ENCODE measurements at places on chromosomes 11 and 22. TPM values are rescaled to one million over a fixed set of nuclear protein-coding genes. Genes with fewer than 3 reads are reported as not detected.
A peak's percentile ranks its signal among the peaks of the same experiment; 100 is the strongest.

- DNase-seq: no peak
These were observed 259.2 kb upstream of the SORL1-AS1 start for GRCh38 chr11:121711939-121712338.

- peak; percentile 90 for DNase-seq
These were observed 77.4 kb upstream of the WNT7B start for GRCh38 chr22:46054091-46055073.

DNA sequence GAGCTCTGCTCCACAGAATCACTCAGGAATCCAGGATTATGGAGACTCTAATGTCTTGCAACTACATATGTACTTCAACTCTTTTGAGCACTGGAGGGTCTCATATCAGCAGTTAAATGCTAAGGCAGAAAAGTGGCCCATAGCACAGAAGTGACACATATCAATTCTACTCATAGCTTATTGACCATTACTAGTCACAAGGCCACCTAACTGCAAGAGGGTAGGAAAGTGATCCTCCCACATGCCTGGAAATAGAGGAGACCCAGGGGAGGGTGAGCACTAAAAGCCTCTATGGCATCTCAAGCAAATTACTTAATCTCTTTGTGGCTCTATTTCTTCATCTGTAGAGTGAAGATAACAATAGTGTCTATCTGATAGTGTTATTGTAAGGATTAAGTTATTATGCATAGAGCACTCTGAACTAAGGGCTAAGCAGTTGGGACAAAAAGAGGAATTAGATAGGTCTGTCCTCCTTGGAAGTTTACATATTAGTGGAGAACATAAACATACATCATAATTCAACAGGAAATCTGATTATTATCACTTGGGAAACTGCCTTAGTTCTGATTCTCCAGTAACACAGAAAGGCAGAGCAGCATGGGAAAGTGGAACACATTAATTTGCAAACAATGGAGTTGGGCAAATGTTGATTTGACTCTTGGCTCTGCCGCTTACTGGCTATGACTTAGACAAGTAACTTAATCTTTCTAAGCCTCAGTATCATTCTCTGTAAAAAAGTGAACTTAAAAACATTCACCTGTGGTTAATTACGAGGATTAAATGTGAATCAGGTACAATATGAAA is 25.1 kb upstream of the USP47 start:
- no peak for DNase-seq

The CCDC73 gene
- not detected for total RNA-seq

The ANKRD42 gene
- total RNA-seq: 9.2 TPM

DNA sequence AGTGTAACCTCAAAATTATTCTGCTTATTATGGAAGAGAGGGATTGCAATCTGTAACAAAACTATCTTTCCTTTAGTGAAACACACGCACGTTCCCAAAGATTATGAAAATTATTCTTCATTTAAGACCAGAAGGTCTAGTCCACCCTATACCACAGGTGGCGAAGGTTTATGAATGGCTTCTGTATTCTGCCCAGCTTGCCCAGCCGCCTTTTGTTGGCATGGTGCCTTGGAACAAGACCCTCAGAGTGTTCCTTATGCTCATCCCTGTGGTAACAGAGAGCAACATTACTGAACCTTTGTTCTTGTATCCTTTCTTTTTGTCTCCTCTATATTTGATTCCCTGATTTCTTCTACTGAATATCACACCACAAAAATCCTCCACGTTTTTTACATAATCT is 116.4 kb downstream of the FAR1 start:
- no peak for DNase-seq

DNA sequence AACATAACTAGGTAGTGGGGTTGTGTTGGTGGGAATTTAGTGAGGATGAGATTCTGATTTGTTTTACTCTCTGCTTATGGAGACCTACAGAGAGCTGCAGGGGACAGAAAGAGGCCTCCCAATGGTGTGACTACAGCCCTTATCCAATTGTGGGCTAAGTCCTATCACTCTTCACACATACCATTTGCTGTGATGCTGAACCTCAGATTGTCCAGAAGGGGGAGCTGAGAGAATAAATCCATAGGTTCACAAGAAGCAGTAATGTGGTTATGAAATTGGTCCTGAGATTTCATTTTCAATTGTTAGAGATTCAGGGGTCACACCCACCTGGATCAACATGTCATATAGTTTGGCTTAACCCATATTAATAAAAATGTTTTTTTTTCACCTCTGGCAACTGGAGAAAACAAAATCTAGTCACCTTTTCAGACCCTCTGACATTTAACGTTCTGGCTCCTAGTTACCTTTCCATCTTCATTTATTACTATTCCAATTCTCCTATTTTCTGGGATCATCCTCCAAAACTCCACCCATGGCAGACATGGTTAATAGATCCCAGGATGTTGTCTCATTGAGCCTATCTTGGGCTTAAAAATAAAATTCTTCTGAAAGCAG is 53.3 kb upstream of the PTPN5 start:
- no peak for DNase-seq

The TSSK2 gene
- not detected for total RNA-seq

The PRG3 gene
- not detected for total RNA-seq

The MPEG1 gene
- 71.5 TPM for total RNA-seq

DNA sequence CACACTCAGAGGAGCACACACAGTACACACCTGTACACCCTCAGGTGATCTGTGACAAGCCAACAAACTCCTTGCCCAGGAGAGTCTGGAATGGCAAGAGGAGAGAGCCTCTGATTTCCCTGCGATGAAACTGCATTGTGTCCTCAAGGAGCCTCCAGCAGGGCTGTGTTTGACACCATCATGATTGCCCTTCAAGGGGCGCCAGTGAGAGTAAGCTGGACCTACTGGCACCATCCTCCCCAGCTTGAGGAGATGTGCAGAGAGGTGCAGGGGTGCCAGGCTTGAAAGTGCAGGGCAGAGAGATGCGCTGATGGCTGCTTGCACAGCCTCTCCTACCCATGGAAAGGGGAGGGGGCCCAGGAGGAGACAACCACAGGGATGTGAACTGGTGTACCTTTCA is 188.8 kb upstream of the CADM1 start:
- no peak for DNase-seq

The CASP5 gene
- total RNA-seq: 0.29 TPM

The C11orf65 gene
- 0.32 TPM for total RNA-seq

DNA sequence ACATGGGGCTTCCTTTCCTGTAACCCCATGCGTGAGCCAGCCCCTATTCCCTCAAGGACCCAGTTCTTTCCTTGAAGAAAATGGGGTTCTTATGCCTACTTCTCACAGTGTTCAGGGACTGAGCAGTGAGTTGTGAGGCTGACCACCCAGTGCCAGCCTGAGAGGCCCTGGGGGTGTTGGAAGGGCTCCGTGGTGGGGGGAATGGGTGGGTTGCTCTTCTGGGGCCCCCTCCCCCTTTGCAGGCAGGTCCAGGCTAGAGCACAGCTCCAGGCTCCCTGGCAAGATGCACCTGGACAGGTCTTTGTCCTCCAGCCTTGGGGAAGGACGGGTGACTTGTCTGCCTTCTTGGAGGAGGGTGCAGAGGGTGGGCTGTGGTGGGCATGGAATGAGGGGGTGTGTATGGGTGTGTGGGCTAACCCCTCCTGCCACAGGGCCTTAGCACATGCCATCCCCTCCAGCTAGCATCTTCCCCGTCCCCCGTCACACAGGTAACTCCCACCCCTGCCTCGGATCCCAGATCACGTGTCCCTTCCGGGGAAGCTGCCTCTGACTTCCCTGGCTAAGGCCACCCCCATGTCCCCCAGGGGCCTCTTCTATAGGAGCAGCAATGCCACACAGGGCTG is 64.6 kb downstream of the MYEOV start:
- peak; percentile 75 for DNase-seq

- no peak for DNase-seq
These were observed 45.2 kb downstream of the PPFIA1 start for GRCh38 chr11:70315716-70316115.

The KCNK4 gene
- not detected for total RNA-seq

DNA sequence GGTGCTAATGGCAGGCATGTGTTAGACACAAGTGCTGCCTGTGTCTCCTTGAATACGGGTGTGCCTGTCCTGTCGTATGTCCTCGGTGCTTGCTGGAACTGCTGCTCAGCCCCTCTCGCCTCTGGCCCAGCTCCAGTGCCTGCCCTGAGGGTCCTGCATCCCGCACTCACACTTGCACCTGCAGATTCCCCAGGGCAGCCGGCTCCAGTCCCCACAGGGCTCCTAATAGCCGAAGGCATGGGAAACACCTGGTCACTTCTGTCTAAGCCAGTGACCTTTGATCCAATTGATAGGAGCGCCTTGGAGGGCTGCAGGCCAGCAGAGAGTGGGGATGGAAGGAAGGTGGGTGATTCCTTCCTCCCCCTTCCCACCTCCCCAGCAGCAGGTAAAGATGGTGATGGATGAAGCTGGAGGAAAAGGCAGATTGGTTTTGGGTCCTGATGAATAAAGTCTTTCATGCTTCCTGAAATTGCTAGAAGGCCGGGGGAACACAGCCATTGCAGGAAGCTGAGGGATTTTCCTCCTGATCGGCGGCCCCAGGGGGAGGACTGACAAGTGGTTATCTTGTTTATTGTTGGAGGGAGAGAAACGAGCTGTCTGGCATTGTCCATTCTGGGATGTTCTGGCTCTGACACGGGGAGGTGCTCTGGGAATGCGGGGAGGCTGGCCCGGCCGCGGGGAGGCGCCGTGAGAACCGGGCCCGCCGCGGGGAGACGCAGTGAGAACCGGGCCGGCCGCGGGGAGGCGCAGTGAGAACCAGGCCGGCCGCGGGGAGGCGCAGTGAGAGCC is 110.9 kb upstream of the B3GAT1 start:
- DNase-seq: no peak

The CLTCL1 gene
- total RNA-seq: 10.9 TPM

- DNase-seq: peak; percentile 98
These were observed 616 bp downstream of the PNPLA2 start for GRCh38 chr11:819129-819931.

GRCh38 chr11:85643191-85643614 is 4.6 kb upstream of the TMEM126A start:
- DNase-seq: no peak

GRCh38 chr22:21738966-21739365 is 3.4 kb upstream of the YPEL1 start:
- DNase-seq: no peak

- DNase-seq: no peak
These were observed 33.8 kb downstream of the SYT13 start for GRCh38 chr11:45252134-45252856.

Measured in mesenteric fat pad (tissue), 1 donor.